ENCODE measurements at places on chromosomes 13 and 19.

- no peak for DNase-seq
Observed at GRCh38 chr13:102033857-102034331, 368.0 kb downstream of the FGF14 start.

- DNase-seq: peak; percentile 27
Observed at GRCh38 chr13:49759503-49759902, 33.0 kb downstream of the KPNA3 start.

DNA sequence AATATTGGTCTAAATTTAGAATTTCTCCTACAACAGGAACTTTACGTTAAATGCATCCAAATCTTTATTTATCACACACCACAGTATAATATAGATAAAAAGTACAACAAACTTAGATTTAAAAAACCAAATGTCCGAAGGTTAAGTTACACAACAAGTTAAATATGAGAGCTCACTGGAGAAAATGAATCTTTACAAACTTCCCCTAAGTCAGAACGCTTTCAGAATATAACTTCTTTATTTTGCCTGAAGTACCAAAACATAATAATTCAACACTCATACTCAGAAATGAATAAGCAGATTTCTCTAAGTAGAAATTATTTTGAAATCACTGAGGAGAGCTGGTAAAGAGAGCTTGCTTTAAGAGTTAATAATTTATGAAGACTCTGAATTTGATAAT lies 33.8 kb downstream of the TSC22D1 start:
- no peak for DNase-seq

GRCh38 chr13:48266701-48267639 lies 34.0 kb downstream of the ITM2B start:
- no peak for DNase-seq

- no peak for DNase-seq
Observed at GRCh38 chr13:30403456-30403855, 18.8 kb upstream of the UBE2L5 start.

- DNase-seq: no peak
Observed at GRCh38 chr13:31166591-31166990, 4.9 kb upstream of the HSPH1 start.

DNA sequence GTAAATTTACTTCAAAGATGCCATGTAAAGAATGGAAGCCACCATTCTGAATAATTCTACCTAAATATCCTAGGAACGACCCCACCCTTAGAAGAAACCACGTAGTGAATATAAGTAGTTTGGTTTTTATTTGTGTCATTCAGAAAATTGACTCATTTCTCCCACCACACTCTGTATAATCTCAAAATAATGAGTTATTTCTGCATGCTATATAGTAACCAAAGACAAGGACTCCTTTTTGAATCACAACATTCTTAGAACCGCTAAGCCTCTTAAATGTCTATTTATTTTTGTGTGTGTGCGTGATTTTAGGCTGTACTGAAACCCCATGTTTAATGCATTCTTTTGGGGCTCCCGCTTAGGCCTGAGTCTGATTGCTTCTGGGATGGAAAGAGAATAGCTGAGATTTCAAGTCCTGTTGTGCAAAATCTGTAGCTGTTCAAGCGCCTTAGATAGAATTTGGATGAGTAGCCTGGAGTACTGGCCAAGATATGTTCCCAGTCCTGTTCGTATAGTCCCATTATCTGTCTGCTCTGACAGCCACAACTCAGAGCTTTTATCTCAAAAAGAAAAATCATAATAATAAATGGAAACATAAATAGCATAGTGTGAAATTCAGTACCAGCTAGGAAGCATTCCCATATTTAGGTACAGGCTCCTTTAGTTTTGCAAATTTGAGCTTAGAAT lies 532.4 kb upstream of the NBEA start:
- no peak for DNase-seq

DNA sequence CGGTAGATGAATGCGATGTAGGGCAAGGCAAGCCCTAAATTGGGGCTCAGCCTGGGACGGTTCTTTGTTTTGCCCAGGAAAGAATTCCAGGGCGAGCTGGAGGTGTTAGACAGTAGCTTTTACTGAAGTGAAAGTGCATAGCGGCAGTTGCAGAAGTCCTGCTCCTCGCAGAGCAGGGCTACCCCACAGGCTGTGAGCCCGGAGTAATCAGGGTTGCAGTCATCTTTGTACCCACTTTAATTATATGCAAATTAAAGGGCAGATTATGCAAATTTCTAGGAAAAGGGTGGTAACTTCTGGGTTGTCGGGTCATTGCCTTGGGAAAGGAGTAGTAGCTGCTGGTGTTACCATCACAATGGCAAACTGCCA lies 30.5 kb downstream of the VAV1 start:
- no peak for DNase-seq

DNA sequence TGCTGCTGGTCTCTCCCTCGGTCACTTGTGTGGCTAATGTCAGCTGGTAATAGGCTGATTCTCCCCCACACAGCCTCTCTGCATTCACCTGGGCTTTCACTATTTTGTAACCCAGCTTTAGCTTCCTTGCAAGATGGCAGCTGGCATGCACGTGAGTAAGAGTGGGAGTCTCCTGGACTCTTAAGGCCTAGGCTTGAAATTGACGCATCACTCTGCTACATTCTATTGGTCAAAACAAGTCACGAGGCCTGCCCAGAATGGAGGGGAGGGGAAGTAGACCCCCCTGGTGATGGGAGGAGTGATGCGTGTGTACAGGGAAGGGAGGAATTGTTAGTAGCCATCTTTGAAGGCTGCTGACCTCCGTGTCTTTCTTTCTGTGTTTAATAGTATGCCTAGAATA lies 24.9 kb upstream of the PNMA8B start:
- no peak for DNase-seq

- DNase-seq: peak; percentile 22
Observed at GRCh38 chr13:67137044-67137735, 92.9 kb downstream of the PCDH9 start.

DNA sequence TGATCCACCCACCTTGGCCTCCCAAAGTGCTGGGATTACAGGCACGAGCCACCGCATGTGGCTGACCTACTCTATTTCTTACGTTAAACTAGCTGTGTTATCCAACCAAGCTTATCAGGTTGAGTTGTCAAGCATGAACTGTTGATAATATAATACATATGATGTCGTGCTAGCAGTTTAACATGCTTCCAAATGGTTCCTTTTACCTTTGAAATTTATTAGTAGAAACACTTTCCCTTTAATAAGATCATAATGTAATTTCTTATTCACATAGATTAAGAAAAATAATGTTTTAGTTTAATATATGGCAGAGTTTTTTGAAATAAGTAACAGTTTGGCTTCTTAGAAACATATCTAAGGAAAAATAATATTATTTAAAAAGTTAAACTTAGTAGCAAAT lies 34.4 kb upstream of the VWA8 start:
- no peak for DNase-seq

- DNase-seq: peak; percentile 64
Observed at GRCh38 chr19:41872775-41873647, 4.1 kb upstream of the CD79A start.

DNA sequence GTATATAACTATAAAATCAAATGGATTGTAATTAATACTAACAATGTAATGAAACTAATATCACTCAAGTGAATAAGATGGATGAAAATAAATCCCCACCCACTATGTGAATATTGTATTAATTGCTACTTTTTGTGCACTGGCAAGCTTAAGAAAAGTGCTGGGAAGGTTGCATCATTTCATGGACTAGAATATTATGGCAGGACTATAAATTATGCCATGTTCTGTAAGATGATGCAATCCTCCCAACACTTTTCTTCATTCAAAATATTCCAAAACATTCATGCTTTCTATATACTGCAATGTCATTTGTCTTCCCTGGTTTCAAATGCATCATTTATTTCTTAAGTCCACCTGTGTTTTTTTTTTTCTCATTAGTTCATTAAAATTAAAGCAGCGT lies 457.6 kb upstream of the GPC6 start:
- no peak for DNase-seq

GRCh38 chr19:5651361-5651760 lies 28.5 kb downstream of the SAFB start:
- no peak for DNase-seq

DNA sequence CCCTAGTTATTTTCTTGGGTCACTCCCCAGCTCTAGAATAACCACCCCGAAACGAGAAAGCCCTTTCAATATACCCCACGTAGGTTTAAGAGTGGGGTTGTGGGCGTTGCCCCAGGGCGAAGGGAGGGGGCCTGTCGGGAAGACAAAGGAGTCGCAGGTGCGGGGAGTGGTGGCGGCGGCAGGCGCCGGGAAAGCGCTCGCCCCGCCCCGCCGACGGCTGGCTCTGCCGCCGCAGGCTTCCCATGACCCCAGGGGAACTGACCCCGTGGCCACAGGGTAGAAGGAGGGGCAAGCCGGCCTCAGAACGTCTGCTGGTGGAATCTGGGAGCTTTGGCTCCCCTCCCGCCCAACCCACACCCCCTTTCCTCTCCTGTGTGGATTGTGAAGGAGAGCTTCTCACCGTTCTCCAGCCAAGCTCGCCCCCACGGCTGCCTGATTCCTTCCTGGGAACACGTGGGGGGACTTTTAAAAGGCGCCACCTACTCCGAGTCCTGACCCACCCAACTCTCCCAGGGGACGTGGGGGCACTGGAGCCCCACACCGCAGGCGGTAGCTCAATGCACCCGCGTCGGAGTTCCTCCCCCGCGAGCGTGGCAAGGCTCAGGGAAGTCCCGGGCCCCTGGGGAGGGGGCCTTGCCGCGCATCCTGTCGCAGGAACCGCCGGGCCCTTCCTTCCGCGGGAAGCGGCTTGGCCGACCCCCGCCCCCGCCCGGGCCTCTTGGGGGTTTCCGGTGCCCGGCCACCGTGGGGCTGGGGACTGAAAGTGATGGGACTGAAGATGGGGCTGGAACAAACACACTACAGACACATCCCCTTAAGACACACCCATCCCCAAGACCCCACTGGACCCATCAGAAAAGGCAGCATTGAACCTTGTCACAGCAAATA lies 5.5 kb downstream of the IER2 start:
- peak; percentile 82 for DNase-seq

GRCh38 chr19:17829855-17830566 lies 8.7 kb upstream of the INSL3 start:
- DNase-seq: peak; percentile 13

- DNase-seq: no peak
Observed at GRCh38 chr19:30351774-30352173, 20.4 kb upstream of the ZNF536 start.

GRCh38 chr13:94079876-94080275 lies 399.6 kb downstream of the DCT start:
- DNase-seq: peak; percentile 64

- no peak for DNase-seq
Observed at GRCh38 chr19:19294914-19295313, 21.8 kb upstream of the TM6SF2 start.

DNA sequence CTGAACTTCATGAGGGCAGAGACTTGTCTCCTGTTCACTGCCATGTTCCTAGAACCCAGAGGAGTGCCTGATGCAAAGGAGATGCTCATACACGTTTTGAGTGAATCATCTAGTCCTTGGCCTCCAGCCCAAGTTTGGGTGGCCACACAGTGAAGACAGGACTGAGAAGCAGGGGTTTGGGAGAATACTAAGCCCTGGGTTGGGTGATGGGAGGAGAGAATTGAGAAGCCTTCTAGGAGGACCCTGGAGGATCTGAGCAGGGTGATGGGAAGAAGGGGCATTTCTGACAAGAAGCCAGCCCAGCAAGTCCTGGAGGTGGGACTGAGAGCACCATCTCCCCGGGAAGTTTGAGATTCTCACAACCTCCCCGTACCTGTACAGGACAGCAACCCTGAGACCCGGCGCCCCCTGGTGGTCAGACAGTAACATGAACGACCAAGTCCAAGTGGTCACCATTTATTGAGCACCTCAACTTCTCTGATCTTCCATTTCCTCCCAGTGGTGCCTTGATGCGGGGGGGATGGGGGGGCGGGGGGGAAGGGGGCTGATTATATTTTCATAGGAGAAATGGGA lies 11.0 kb downstream of the CTU1 start:
- peak; percentile 52 for DNase-seq
